Activated naive CD4-positive, alpha-beta T cell treated with anti-CD3 and anti-CD28 coated beads, Interleukin-2, amount 50 U/mL, for 16 hours (primary cell): ENCODE measurements at places on chromosomes 16 and 17.

GRCh38 chr17:78117027-78117981, 11.3 kb downstream of the TMC6 start:
- no peak for DNase-seq

DNA sequence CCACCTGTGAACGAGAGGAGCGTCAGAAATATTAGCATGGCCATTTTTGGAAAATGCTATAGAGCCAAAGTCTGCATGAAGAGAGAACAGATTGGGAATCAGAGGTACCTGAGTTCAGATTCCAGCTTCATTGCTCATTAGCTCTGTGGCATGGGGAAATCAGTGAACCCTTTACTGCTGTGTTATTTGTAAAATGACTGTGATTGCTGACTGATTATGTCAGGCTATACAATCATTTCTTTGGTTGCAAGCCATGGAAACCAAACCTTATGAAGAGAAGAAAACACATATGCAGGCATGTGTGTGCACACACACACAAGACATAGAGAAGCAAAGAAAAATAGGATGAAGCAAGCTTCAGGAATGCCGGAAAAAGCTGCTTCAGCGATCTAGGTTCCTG, 101.4 kb upstream of the HSBP1 start:
- DNase-seq: no peak

DNA sequence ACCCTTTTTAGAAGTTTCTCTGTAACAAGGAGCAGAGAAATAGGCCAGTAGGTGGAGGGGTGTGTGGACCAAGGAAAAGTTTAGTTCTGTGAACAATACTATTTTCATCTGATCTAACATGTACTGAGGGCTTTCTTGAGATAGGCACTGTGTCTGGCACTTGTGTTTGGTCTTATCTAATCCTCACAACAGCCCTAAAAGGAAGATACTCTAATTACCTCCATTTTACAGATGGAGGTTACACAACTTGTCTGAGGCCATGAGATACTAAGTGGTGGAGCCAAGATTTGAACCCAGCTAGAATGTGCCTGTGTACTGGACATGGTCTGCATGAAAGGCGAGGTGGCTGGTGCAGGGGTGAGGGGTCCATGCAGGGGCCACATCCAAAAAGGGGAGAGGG, 4.5 kb downstream of the TNFSF12 start:
- DNase-seq: no peak

GRCh38 chr16:57283214-57283958, 1.1 kb downstream of the PLLP start:
- no peak for DNase-seq

GRCh38 chr16:68642047-68642435, 3.1 kb upstream of the CDH3 start:
- DNase-seq: no peak

GRCh38 chr17:57968456-57968855, 13.2 kb upstream of the CUEDC1 start:
- no peak for DNase-seq

DNA sequence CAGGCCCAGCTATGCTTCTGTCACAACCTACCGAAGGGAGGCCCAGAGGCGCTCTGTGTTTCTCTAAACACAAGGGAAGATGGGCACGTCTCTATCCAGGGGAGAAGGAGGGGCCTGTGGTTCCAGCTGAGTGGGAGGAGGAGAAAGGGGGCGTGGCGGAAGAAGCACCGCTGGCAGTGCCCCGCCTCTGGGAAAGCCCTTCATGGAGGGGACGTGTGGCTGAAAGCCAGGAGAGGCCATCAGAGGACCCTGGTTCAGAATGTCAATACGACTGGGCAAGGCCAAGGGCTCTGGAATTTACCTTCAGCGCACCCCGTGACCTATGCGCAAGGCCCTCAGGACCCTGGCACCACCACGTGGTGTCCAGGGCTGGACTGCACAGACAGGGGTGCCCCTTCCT, 12.3 kb upstream of the SLC38A8 start:
- DNase-seq: no peak

- DNase-seq: no peak
Measured at GRCh38 chr17:70423562-70423961, 254.2 kb downstream of the KCNJ2 start.
